ENCODE measurements at places on chromosomes 7 and 10. TPM values are rescaled to one million over a fixed set of nuclear protein-coding genes. Genes with fewer than 3 reads are reported as not detected.

- DNase-seq, result no peak
These were observed 364.4 kb downstream of the CXCL12 start for GRCh38 chr10:44020322-44021111.

DNA sequence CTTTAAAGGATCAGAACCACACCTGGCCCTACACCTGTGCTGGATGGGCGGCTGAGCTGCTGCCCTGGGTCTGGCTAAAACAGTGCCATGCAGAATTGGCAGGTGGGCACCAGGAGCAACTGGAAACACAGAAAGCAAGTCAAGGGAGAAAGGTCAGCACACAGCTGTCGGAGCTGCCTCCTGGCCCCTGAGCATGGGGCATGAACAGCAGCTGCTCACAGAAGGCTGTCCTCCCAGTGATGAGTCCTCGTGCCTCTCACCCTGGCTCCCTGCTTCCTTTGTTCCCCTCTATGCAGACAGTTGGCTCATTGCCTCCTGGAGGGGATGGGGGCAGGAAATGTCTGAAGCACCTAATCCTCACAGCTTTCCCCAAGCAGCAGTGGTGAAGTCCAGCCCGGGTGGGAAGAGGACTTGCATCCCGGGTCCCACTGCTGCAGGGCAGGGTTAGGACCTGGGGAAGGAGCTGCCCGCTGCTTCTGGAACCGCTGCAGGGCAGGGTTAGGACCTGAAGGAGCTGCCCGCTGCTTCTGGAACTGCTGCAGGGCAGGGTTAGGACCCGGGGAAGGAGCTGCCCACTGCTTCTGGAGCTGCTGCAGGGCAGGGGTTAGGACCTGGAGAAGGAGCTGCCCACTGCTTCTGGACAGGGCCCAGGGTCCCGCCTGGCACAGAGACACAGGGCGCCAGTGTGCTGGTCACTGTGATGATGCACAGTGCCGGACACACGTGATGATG is 37.3 kb downstream of the VIPR2 start:
- DNase-seq, result no peak

DNA sequence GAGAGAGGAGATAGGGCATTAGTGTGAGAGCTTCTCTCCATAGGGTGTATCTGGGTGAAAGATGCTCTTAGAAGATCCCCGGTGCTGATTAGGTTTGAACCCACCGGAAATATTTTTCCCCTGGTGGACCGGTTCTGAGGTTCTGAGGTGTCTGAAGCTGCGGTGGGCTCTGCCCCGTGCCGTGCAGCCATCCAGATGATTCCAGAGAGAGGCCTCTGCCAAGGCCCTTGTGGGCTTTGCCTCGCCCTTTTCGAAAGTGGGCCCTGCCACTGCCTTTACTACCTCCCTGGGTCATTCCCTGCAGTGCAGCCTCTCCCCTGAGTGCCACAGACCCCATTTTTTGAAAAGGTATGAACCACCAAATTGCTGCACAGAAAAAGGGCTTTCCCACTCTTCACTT is 2.8 kb downstream of the GIMAP8 start:
- no peak for DNase-seq

GRCh38 chr10:101762736-101763135 is 13.2 kb downstream of the FGF8 start:
- no peak for DNase-seq

LIPM gene
- not detected for total RNA-seq

DNA sequence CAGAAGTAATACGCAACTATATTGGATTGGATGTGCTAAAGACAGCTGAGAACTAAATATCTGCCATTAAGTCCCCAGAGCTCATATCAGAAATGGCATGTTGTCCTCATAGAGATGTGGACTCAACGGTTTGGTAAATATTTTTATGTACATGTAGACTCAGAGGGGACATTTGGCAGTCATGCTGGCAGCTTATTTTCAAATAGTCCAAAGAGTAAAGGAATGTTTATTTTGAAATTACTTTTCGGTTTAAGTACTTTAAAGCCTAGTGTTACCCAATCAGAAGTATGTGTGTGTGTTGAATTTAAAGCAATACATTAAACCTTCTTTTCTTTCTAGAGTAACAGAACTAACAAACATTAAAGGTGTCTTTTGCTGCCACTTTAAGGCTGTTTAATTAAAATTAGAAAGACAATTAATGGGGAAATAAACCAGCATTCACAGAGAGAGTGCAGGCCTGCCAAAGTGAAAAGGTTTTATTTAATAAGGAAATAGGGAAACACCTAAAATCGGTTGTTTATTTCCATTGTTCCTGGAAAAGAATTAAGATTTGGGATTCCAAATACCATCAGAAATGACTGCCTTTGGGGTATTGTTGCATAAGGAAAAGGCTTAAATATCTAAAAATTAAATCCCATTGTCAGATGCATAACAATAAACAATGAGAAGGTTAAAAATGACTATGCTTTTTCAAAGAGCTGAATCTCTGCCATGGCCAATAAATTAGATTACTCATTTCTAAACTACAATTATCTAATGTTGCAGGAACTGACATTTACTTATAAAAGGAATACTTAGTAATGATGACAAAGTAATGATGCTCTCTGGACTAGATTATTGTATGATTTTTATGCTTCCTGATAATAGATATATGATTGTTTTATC is 113.4 kb upstream of the AHR start:
- no peak for DNase-seq

GRCh38 chr7:71408271-71408670 is 276.3 kb downstream of the GALNT17 start:
- DNase-seq, result no peak
